AG09309 (cell line): ENCODE measurements at places on chromosomes 12 and 14.

GRCh38 chr12:68539615-68539952 lies 71.1 kb upstream of the RAP1B start:
- no peak for DNase-seq

- DNase-seq, result peak; percentile 24
Measured at GRCh38 chr12:117188961-117189724, 1.1 kb downstream of the FBXO21 start.

- no peak for DNase-seq
Measured at GRCh38 chr14:99874306-99874705, 81.1 kb downstream of the EML1 start.

DNA sequence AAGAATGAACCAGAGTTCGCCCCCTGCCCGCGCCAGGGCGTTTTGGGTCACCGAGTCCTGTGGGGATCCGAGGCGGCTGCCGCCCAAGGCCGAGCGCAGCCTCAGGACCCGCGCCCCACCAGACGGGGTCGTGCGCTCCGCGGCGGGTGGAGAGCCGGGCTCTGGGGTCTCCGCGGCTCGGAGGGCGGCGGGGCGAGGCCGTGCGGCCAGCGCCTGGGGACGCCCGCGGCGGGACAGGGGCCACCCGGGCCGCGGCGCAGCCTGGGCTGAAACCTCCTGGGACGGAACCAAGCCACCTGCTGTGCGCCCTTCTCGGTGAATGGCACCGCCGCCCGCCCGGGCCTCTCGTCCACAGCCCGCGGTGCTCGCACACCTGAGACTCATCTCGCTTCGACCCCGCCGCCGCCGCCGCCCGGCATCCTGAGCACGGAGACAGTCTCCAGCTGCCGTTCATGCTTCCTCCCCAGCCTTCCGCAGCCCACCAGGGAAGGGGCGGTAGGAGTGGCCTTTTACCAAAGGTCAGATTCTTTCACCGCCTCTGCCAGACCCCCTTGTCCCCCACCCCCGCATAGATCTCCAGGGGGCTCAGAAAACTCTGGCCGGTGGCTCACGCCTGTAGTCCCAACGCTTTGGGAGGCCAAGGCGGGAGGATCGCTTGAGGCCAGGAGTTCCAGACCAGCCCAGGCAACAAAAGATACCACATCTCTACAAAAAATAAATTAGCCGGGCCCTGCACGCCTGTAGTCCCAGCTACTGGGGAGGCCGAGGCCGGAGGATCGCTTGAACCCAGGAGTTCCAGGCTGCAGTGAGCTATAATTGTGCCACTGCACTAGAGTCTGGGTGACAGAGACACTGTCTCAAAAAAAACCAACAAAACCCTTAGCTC lies 901 bp downstream of the B3GNT4 start:
- DNase-seq, result no peak

GRCh38 chr14:51880835-51881580 lies 20.6 kb downstream of the GNG2 start:
- peak; percentile 44 for DNase-seq

- no peak for DNase-seq
Measured at GRCh38 chr14:101242442-101243385, 318.6 kb upstream of the DIO3 start.

- DNase-seq, result no peak
Measured at GRCh38 chr12:107533218-107533617, 152.4 kb upstream of the PWP1 start.

DNA sequence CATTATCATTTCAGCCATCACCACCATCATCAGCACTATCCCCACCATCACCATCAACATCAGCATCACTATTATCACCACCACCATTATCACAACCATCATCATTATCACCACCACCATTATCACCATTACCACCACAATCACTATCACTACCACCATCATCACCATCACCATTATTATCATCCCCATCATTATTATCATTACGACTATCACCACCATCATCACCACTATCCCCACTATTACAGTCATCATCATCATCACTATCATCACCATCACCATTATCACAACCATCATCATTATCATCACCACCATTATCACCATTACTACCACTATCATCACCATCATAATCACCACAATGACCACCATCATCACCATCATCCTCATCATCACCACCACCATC lies 50.4 kb upstream of the CMKLR1 start:
- no peak for DNase-seq

DNA sequence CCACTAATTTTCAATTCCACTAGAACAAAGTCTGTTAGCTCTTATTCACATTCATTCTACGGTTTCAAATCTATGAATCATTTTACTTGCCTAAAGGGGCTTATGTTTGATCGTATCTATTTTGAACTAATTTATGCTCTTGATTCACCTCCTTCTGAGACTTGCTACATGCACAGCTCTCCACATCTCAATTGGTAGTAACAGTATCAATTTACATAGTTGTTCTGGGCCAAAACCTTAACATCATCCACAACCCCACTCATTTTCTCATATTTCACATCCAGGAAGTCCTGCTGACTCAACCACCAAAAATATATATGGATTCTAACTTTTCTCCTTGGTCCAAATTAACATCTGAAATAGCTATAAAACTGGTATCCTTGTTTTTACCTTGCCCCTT lies 208.6 kb downstream of the RASSF9 start:
- DNase-seq, result peak; percentile 78

GRCh38 chr12:103687253-103687652 lies 100.2 kb downstream of the STAB2 start:
- DNase-seq, result no peak

DNA sequence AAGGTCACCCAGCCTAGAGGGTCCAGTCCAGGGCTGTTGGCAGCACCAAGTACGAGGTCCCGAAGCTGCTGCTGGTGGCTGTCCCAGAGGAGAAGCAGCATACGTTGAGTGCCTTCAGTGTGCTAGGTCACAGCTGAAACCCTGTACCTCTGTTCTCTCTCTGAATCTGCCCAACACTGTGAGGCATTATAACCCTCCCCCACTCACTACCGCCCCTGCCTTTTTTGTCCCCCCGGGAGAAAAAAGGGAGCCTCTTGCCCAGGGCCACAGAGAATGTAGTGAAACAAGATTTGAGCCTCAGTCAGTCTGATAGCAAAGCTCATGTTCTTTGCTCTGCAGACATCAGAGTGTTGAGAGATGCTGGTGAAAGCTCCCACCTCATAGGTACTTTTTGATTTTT lies 53.4 kb downstream of the PPP2R5C start:
- DNase-seq, result no peak

- no peak for DNase-seq
Measured at GRCh38 chr12:88703790-88704189, 123.5 kb upstream of the KITLG start.

GRCh38 chr14:65103150-65103760 lies 938 bp upstream of the MAX start:
- DNase-seq, result no peak

- DNase-seq, result no peak
Measured at GRCh38 chr12:27766587-27766986, 13.4 kb upstream of the KLHL42 start.

DNA sequence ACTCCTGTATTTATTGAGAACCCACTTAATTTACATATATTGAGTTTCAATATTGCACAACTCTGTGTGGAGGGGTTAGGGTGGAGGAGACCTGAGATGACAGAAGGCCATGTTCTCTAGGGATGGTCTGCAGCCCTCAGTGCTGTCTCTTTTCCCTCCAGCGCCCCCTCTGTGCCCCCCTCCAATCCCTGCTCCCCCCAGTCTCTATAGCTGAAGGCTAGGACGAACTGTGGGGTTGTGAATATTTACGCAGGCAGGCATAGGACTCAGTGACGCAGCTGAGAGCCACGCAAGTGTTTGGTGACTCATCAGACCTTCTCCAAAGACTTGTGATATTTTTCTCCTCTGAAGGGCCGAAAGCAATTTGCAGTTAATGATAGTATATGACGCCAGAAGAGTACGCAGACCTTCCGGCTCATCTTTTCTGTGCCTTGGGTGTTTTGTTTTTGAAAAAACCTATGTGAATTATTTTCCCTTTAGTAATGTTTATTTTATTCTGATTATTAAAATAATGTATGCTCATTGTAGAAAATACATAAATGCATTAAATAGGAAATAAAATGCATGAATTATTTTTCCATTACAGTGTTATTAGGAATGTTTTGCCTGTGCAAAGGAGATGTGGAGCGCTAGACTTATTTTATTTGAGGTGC lies 85.3 kb downstream of the SLC25A47 start:
- DNase-seq, result no peak

DNA sequence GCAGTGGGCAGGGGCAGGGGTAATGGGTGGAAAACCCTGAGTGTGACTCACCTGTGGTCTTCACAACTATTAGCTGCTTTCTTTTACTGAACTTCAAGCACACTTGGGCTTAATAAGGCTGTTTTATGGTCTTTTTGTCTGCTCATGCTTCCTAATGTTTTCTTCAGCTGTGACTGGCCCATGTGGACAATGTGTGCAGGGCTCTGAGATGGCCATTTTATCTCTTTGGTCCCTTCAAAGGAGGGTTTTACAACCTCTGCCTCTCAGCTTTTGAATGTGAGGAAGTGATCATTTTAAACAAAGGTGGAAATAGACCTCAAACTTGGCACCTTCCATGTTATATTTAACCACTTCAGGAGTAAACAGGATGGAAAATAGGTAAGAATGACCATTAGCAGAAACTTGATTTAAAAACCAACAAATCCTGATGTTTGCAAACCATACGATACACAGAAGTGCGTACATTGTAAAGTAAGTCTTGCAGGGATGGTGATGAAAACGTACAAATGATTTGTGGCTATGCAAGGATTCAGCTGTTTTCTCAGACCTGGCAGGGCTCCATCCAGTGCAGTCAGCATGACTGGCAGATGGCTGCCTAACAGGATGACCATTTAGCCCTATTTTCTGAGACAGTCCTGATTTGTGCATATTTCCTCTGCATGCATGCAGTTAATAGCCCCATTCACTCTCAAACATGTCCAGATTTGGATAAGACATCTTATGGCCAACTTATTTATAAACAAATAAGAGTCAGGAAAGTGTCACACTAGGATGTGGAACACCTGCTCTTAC lies 103.2 kb downstream of the SLC38A4 start:
- no peak for DNase-seq

DNA sequence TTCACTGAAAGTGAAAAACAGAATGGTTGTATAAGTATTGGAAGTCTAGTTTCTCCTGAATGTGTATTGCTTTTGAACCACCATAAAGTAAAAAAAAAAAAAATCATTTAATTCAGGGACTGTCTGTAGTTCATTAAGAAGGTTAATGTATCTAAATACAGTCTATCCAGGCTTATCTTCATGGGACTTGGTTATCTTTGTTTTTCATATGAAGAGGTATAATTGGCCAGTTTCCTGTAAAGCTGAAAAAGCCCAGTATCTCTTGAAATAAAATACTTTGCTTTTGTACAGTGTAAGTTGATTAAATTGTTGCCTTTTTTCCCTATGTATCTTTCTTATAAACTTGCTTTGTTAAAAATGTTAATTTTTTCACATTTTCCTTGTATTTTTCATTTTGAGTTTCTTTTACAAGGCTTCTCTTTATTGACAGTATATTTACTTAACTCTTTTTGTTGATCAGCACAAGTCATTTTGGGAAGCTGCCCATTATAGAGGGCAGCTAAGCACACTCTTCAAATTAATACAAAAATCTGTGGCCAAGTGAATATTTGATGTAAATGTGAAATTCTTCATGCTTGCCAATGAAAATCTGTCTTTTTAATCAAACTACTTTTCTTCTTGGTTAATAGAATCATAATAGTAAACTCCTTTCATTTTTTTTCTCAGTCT lies 156.0 kb downstream of the TMTC3 start:
- DNase-seq, result no peak

GRCh38 chr12:124869059-124869665 lies 5.5 kb upstream of the SCARB1 start:
- DNase-seq, result no peak

GRCh38 chr12:102883204-102883799 lies 33.7 kb downstream of the PAH start:
- DNase-seq, result no peak

- DNase-seq, result peak; percentile 23
Measured at GRCh38 chr12:89840162-89840922, 131.7 kb upstream of the ATP2B1 start.

GRCh38 chr14:68471029-68471963 lies 321.6 kb downstream of the ZFP36L1 start:
- no peak for DNase-seq

GRCh38 chr12:49482095-49483051 lies 56.5 kb upstream of the KCNH3 start:
- no peak for DNase-seq

DNA sequence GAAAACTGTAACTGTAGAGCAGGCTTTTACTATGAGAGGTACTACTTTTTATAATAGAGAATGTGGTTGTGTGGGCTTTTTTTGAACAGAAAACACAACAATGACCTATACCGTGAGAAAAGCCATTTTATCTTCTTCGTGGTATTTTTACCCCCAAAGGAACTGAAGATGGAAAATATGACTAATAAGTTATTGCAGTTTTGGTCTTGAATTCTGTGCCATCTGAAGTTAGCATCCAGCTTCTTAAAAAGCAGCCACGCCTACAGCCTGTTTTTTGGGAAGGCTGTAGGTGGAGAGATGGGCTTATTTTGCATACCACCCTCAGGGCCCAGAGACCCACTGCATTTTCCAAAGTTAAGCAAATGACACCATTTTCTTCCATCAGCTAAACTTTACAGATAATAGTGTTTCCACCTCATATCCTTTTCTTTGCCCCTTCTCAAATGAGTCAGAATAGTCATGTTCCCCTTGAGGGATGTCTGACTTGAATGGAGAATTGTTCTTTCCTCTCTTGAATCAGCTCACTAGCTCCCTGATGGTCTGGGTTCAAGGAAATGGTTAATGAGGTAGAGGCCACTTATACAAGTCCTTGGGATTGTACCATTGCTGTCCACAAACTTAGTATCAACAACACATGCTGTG lies 53.0 kb downstream of the TBC1D30 start:
- no peak for DNase-seq

- DNase-seq, result no peak
Measured at GRCh38 chr12:57429473-57430111, 1.3 kb downstream of the R3HDM2 start.

- no peak for DNase-seq
Measured at GRCh38 chr14:51056421-51056820, 38.5 kb downstream of the TRIM9 start.

GRCh38 chr12:108856428-108857157 lies 790 bp downstream of the SSH1 start:
- peak; percentile 79 for DNase-seq

GRCh38 chr12:131607658-131608447 lies 103.0 kb upstream of the SFSWAP start:
- no peak for DNase-seq
